ENCODE measurements at places on chromosomes 2 and 18.

- DNase-seq = no peak
Observed at GRCh38 chr2:232478571-232479340, 8.9 kb downstream of the ECEL1 start.

DNA sequence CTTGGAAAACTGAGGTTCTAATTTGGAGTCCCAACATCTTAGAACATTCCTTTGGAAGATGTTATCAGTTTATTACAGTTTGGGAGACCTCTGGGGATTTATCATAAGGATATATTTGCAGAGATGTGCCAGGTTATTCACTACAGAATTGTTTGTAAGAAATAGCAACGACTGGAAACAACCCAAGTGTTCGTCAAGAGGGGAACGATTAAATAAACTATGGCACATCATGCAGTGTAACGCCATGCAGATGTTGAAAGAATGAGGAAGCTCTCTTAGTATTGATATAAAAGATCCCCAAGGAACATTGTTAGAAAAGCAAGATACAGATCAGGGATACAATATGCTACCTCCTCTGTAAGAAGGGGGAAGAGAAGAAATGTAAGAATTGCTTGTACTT is 210.6 kb downstream of the TMEM247 start:
- no peak for DNase-seq

- DNase-seq = peak; percentile 11
Observed at GRCh38 chr18:79912409-79912991, 39.0 kb downstream of the SLC66A2 start.

DNA sequence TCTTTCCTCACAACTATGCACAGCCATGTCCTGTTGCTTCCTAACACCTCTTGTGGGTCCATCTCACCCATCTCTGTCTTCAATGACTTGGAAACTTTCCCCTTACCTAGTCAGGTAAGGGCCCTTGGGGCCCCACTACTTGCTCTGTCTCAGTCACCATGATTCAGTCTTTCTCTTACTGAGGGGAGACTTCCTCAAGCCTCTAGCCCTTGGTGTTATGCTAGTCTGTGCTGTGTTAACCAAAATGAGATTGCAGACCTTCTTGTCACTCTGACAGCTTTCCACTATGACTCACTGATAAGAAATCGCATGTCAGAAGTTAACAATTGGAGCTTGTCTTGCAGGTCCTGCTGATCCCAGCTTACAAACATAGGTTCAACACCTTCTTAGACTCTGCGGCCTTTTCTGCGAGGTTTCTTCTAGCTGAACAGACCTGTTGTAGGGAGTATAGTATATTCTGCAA is 65.3 kb downstream of the WDR75 start:
- no peak for DNase-seq

- DNase-seq = no peak
Observed at GRCh38 chr18:46148810-46149209, 44.6 kb downstream of the HAUS1 start.

- DNase-seq = no peak
Observed at GRCh38 chr2:198973181-198973580, 484.6 kb downstream of the SATB2 start.

All from stimulated activated CD8-positive, alpha-beta memory T cell treated with anti-CD3 and anti-CD28 coated beads, Interleukin-2, amount 100 ng/mL, for 1 hour (primary cell).